Sciatic nerve (tissue), 2 donors: ENCODE measurements at places on chromosomes 11 and 22.

- DNase-seq = no peak
Observed at GRCh38 chr11:4118107-4118506, 23.5 kb downstream of the RRM1 start.

GRCh38 chr11:75760710-75761493 lies 7.7 kb upstream of the DGAT2 start:
- no peak for DNase-seq

DNA sequence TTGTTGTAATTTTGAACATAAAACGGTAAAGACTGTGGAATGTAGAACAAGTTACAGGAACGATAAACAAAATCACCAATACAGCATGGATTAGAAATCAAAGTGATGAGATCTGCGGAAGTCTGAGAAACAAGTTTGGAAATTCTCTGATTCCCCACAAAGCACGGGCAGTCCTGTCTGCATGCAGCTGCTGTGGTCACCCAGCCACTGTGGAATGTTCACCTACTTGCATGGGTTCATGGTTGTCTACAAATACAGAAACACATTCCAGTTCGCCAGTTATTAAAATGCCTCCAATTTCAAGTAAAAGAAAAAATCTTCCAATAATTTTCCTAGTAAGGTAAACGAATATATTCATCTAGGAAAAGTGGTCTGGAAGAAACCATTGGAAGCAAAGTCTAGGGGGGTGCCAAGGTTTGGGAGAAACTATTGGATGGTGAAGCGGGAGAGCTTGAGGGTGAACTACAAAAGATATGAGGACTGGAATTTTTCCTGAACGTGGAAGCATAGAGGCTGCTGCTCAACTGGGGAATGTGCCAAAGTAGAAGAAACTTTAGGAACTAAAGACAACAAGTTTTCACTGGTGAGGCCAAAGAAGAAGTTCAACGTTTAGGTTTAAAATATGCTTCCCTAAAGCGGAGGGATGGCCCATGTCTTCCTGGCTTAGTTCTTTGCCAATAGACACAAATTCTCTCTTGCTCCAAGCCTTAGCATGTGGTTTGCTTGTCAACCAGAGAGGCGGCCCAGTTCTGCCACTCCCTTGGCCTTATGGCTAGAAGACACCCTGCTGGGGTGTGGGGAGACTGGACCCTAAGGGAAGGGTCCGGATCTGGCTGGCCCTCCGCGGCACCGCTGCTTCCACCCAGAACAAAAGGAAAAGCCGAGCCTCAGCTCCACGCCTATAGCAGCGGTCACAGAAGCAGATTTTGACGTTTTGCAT lies 70.2 kb downstream of the CTTN start:
- no peak for DNase-seq

- DNase-seq = no peak
Observed at GRCh38 chr22:45324311-45324711, 14.6 kb downstream of the FAM118A start.

DNA sequence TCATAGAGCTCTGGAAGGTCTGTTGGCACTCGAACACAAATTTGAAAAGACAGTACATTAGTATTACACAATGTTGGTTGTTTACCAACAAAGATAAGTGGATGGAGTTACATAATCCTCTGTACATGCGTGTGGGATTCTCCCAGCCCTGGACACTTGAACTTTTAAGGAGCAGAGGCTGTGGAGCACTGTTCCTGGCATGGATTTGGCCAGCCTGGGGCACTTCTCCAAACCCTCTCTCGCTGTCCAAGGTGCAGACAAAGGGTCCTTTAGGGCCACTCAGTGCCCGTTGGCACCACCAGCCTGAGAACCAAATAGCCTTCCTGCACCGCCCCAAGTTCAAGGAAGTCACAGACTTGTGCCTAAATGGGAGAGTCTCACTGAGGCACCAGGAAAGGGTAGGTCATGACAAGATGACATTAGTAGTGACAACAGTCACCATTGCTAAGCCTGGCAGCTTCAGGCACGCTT lies 1.6 kb upstream of the ANO1 start:
- DNase-seq = peak; percentile 39

DNA sequence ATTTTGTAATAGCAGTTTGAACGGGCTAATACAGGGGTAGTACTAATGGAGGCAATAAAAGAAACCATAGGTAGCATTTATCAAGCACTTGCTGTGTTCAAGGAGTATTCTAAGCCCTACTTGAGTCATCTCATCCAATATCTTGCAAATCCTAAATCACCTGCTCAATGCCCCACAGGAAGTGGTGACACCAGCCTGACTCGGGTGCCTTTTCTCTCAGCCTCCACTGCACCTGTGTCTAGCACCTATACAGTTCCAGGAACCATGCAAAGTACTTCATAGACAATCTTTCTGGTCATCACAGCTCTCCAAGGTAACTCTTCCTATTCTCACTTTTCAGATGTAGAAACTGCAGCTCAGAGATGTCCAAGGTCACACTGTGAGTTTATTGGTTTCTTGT lies 98.0 kb downstream of the PRR5L start:
- no peak for DNase-seq

GRCh38 chr11:33063326-33063881 lies 24.0 kb downstream of the TCP11L1 start:
- DNase-seq = no peak

DNA sequence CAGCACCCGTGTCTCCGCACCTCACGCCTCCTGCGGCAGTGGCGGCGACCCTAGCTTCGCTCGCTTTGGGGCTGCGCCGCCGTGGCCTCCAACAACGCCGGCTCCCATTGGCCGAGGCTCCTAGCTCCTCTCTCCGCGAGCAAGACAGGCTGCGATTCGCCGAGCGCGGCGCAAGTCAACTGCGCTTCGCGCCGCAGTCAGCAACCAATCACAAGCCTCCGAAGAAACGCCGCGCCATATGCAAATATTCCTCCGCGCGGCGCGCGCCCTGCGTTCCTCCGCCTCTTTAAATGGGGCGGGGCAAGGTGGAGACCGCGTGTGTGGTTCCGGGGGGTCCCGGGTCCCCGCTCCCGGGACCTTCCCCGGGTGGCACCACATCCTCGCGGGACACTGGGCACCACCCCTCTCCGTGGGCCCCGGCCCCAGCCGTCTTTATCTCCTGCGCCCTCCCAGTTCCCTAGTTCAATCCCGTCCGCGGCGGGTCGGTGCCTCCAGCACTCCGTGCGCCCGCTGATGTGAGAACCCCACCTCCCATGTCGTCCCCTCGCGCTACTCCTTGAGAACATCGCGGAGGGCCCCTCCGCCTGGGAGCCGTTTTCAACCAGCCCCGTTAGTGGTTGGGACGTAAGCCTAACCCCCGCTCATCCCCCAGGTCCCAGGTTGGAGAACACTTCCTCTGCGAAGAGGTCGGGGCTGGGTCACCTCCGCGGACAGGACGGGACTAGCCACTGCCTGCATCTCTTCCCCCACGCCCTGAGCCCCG lies at the start of gene NAP1L4:
TSS of gene NAP1L4 (minus strand) at position 96 of the 763 bp plus-strand sequence. CDS start 13,109 bp downstream, outside the sequence.
- DNase-seq = peak; percentile 99

DNA sequence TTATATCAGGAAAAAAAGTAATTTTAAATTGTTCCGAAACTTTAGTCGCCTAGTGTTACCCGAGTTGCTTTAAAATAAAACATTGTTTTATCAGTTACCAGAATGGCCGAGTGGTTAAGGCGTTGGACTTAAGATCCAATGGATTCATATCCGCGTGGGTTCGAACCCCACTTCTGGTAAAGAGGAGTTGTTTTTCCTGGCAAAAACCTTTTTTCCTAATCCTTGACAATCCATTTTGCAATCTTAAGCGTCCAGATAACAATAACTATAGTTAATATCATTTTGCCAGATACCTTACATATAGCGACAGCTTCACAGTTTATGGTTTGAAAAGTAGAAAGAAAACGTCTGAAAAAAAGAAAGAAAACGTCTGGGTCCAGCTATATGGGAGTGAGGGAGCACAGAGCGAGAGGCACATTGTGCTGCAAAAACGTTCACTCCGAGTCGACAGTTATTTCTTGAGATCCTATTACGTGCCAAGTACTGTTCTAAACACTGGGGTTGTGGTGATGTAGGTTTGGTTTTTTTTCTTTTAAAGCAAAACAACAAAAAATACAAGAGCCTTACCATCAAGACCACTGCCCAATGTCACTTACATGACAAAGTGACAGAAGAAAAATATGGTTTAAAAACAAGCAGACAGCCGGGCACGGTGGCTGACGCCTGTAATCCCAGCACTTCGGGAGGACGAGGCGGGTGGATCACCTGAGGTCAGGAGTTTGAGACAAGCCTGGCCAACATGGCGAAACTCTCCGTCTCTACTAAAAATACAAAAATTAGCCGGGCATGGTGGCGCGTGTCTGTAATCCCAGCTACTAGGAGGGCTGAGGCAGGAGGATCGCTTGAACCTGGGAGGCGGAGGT lies 40.6 kb downstream of the OR4D9 start:
- DNase-seq = no peak

DNA sequence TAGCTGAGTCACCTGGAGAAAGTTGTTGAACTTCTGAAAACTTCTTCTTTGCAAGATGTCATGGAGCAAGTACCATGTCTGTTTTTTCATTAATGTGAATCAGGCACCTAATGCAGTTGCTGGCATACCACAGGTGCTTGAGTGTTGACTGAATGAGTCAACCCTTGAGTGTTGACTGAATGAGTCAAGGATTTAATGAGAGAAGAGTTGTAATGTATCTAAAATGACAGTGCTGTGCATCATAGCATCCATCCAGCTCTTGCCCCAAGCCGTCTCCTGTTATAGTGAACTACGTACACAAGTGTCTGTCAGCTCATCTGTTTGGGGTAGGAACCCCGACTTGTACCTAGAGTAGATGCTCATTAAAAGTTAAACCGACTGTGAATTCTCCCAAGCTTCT lies 93.1 kb downstream of the CWC15 start:
- no peak for DNase-seq

DNA sequence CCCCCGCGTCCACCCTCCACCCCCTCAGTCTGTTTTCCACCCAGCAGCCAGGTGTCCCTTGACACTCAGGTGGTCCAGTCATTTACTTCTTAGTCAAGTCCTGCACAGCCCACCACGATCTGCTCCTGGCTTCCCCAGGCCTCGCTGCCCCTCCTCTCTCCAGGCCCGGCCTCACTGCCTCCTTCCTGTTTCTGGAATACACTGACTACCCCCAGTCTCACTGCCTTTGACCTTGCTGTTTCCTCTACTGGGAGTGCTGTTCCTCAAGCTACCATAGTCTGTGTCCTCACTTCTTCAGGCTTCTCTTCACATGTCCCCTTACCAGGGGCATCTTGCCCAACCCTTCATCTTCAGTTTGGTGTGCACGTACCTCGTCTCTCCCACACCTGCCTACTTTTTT lies 7.4 kb downstream of the MCM5 start:
- DNase-seq = no peak

GRCh38 chr11:18027475-18027874 lies 14.6 kb upstream of the SERGEF start:
- DNase-seq = no peak
